Activated CD4-positive, alpha-beta T cell treated with anti-CD3 and anti-CD28 coated beads, Interleukin-2, amount 10 ng/mL, durations not matched to agents 7 days and 5 days (primary cell): ENCODE measurements at places on chromosomes 3 and 15.

- DNase-seq: no peak
Measured at GRCh38 chr3:169171739-169172138, 491.8 kb downstream of the MECOM start.

- no peak for DNase-seq
Measured at GRCh38 chr15:100919481-100920405, 586 bp downstream of the LRRK1 start.

GRCh38 chr3:32616267-32616962 is 45.8 kb upstream of the DYNC1LI1 start:
- no peak for DNase-seq

- DNase-seq: no peak
Measured at GRCh38 chr3:76570436-76571057, 469.4 kb upstream of the ROBO2 start.

GRCh38 chr15:90837094-90837493 is 31.3 kb upstream of the FURIN start:
- DNase-seq: no peak

GRCh38 chr3:152270937-152271336 is 2.2 kb downstream of the MBNL1 start:
- DNase-seq: no peak
